Inflammatory macrophage (primary cell): ENCODE measurements at places on chromosomes 1 and 21.

DNA sequence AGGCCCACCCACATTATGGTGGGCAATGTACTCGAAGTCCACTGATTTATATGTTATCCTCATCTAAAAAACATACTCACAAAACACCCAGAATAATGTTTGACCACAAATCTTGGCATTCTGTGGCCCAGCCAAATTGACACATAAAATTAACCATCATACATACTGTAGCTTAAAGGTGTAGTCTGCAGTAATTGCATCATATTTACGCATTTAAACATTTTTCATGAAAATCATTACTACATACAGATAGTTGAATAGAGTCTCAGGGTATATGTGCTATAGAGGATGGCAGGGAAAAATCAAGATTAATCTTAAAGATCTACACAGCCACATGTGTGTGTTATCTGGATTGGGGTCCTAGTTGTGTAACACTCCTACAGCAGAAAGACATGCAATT lies 14.5 kb downstream of the ZNF697 start:
- DNase-seq = no peak

DNA sequence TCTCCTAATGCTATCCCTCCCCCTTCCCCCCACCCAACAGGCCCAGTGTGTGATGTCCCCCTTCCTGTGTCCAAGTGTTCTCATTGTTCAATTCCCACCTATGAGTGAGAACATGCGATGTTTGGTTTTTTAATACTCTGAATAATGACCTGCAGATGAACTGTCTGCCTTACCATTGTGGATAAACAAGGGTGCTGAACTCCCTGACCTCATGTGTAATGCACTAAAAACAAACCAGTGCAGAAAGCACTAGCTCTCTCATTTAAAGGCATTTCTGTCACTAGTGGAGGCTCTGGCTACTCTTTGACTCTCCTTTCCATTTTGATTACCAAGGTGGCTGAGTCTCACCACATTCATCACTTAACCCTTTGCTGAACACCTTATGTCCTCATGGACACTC lies 23.1 kb upstream of the TRAF3IP3 start:
- DNase-seq = no peak

GRCh38 chr1:18415448-18416027 lies 65.2 kb upstream of the KLHDC7A start:
- DNase-seq = no peak

GRCh38 chr1:11053758-11054137 lies 6.1 kb downstream of the SRM start:
- no peak for DNase-seq

- DNase-seq = no peak
Observed at GRCh38 chr21:45856442-45856841, 125.1 kb upstream of the COL6A1 start.

DNA sequence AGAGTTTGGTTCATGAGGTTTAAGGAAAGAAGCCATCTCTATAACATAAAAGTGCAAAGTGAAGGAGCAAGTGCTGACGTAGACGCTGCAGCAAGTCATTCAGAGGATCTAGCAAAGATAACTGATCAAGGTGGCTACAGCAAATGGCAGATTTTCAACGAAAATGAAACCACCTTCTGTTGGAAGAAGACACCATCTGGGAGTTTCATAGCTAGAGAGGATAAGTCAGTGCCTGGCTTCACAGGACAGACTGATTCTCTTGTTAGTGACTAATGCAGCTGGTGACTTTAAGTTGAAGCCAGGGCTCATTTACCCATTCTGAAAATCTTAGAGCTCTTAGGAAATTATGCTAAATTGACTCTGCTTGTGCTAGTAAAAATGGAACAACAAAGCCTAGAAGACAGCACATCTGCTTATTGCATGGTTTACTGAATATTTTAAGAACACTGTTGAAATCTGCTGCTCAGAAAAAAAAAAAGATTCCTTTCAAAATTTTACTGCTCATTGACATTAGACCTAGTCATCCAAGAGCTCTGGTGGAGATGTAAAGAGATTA lies 10.5 kb downstream of the MAEL start:
- DNase-seq = no peak

- no peak for DNase-seq
Observed at GRCh38 chr1:78373676-78374075, 117.1 kb upstream of the PTGFR start.

DNA sequence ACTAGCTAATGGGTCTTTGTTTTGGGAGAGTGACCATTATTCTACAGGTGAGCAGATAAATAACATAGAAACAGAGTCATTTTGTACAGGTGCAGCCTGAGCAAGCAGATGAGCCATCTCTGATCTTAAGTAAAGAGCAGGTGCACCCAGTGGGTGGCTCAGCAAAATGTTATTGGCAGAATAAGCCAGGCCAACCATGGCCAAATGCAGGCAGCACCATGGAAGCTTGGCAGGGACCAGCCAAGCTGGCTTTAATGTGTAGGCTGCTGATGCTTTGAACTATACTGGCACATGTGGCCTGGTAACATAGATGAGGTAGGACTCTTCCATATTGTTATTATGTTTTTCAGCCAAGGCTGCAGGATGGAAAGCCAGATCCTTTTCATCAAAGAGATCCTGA lies 553.3 kb upstream of the ZRANB2 start:
- DNase-seq = no peak

GRCh38 chr1:44693900-44694299 lies 19.4 kb downstream of the ARMH1 start:
- DNase-seq = peak; percentile 23

DNA sequence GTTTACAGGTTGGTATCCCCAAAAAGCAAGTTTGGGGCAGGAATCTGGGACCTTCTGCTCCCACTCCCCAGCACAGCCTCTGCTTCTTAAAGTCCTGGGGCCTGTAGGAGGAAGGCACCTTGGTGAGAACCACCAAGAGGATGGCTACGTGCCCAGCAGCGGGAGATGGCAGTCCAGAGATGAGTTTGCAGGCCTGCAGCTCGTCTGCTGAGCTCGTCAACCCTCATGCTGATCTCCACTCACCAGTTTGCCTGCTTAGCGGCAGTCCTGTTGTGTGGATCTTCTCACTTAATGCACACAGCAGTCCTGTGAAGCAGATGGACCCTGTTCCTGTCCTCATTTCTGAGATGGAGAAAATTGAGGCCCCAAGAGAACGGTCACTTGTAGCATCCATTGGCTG lies 160.5 kb downstream of the DYRK1A start:
- DNase-seq = no peak

DNA sequence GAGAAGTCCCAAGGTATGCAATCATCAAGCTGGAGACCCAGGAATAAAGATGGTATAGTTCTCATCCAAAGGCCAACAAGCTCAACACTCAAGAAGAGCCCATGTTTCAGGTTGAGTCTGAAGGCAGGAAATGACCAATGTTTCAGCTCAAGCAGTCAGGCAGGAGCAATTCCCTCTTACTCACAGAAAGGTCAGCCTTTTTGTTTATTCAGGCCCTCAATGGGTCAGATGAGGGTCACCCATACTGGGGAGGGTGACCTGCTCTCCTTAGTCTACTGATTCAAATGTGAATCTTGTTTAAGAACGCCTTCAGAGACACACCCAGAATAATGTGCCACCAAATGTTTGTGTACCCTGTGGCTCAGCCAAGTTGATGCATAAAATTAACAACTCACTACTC lies 262.4 kb downstream of the USP25 start:
- DNase-seq = no peak

DNA sequence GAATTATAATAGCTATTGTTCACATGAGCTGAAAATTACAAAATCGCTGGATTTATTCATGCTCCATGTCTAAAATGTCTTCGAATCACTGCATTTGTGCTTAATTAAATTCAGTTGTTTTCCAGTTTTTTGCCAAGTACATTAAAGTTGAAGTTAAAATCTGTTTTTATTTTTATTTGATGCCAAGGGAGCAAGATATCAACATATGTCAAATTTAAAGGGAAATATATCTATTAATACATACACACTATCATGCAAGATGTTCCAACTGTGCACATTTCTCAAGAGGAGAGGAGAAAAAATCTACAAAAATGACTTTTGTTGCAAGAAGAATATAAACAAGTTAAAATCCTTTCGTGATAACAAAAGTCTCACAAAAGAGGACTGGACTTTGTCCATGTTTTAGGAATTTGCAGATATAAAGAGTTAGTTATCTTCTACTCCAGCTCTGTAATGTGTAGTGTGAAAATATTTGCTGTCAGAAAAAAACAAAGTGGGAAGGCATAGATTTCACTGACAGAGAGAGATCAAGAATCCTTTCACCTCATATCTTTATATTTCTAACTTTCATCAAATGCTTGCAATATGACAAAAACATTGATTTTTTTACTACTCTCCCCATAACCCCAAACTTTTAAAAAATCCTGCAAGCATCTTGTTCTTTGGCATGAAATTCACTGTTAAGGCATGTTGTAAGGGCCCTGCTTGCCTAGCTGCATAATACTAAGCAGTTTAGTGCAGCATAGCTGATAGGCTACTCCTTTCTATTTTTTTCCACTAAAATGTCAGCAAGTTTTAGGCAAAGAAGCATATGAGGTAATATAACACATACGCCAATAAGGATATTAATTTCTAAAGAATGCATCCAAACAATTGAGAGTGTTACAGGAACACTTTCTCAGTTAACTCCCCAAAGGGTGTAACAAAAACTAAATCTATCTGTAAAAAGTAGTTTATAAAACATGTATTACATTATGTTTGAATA lies 340.2 kb upstream of the ADAMTS5 start:
- no peak for DNase-seq

GRCh38 chr21:36759348-36760083 lies 60.6 kb downstream of the SIM2 start:
- no peak for DNase-seq

GRCh38 chr1:113946112-113946511 lies 17.0 kb downstream of the HIPK1 start:
- DNase-seq = no peak

- no peak for DNase-seq
Observed at GRCh38 chr1:172895050-172895460, 155.7 kb downstream of the TNFSF18 start.

- no peak for DNase-seq
Observed at GRCh38 chr21:31706562-31706961, 25.4 kb downstream of the SCAF4 start.

DNA sequence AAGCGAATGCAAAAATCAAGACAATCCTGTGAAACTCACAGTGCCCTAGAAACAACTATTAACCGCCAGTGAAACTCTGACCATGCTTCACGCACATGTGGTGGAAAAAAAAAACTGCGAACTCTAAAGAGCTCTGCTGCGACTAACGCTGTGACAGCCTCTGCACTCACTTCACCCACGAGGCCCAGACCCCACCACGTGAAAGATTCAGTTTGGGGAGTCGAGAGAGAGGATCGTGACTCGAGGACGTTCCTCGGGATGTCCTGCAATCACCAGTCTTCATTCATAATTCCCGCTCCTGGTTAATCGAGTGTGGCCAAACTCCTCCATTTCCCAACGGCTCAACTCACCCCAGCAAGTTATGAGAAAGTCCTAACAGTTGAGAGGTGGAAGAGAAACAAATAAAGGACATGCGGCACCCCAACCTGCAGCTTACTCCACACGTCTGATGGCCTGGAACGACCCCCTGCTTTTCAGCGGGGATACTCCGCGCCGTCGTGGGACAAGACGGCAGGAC lies 1.1 kb downstream of the SERBP1 start:
- DNase-seq = peak; percentile 35

- DNase-seq = no peak
Observed at GRCh38 chr1:234413990-234414389, 40.7 kb downstream of the COA6 start.

DNA sequence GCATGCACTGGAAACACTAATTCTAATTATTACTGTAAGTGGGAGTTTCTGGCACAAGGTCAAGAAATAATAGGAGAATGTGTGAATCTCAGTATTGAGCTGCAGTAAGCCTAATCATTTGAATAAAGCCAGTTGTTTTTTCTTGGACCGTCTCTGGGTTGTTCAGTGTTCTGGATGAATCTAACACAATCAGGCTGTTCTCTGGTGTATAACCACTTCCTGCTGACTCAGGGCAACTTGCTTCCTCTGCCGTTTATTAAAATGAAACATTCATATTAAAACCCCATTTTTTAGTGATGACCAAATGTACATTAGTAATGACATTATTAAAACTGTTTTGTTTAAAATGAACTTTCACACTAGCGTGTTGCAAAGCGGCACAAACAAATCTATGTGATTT lies 273.1 kb upstream of the SNX7 start:
- peak; percentile 33 for DNase-seq

DNA sequence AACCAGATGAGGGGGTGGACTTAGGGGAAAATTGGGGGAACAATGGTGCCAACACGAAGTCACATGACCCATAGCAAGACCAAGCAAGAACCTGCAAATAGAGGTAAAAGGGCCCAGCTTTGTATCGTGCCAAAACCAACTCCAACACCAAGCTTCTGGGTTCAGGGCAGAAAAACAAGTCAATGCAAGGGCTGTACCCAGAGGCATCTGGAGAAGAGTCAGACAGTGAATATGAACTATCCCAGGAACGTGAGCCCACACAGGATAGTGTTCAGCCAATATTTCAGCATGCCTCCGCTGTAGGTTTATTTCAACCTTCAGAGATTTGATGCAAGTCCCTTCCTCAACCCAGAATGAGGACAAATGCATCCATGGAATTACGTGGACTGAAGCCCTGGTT lies 15.0 kb upstream of the ZMYM6 start:
- DNase-seq = no peak

- DNase-seq = no peak
Observed at GRCh38 chr1:224067207-224067606, 46.7 kb upstream of the FBXO28 start.

GRCh38 chr1:175663991-175664390 lies 79.4 kb downstream of the TNR start:
- DNase-seq = no peak

GRCh38 chr21:38849776-38850175 lies 44.0 kb downstream of the ETS2 start:
- DNase-seq = no peak

DNA sequence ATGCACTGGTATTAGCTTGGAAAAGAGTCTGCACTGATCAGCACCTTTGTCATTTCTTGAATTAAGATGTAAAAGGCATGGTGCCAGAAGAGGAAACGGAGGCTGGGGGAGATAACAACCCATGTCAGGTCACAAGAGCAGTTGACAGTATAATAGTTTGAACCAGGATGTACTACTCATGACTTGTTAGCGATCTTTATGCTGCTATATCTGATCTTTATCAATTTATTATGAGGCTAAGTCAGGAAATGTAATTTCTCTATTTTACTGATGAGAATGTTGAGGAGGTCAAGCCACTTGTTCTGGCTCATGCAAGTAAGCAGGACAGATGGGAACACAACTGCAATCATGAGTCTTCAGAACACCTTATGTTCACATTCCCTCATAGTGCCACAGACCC lies 41.4 kb downstream of the RGS5 start:
- no peak for DNase-seq

- DNase-seq = no peak
Observed at GRCh38 chr21:40173816-40174215, 306.6 kb downstream of the PCP4 start.

- DNase-seq = no peak
Observed at GRCh38 chr1:154859786-154860155, 10.3 kb downstream of the KCNN3 start.

DNA sequence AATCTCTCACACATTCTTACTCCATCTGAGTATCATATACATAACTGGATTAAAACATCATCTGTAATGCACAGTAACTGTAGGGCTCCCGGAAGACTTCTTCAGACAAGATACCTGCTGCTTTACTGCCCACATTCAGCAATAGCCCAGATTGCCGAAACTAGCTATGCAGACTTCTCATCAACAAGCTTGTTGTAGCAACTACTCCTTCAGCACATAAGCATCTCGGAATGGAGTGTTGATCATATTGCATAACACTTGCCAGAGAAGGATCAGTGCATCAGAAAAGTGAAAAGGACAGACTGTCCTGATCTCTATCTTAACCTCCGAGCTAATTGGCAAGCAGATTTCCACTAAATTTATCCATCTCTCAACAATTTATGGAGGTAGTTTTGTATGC lies 354.6 kb upstream of the C1orf87 start:
- no peak for DNase-seq
